ENCODE measurements at places on chromosomes 7 and 10.

GRCh38 chr7:7867846-7868571 lies 100.6 kb upstream of the GLCCI1 start:
- DNase-seq = no peak

GRCh38 chr10:4838743-4839142 lies 12.7 kb downstream of the AKR1E2 start:
- DNase-seq = no peak

DNA sequence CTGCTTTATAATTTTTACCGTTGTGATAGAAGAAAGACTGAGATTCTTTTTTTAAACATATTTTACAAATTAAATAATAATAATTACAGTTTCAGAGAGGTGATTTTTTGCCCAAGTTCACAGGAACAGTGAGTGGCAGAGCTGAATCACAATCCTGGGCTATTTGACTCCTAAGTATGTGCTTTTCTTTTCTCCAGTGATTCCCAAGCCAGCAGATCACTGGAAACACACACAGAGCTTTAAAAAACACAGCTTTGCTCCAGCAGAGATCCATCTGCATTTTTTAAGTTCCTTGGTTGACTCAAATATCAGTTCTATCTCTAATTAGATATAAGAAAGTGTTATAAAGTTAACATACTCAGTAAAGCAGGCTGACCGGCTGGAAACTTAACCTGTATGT lies 69.0 kb downstream of the AHR start:
- no peak for DNase-seq

DNA sequence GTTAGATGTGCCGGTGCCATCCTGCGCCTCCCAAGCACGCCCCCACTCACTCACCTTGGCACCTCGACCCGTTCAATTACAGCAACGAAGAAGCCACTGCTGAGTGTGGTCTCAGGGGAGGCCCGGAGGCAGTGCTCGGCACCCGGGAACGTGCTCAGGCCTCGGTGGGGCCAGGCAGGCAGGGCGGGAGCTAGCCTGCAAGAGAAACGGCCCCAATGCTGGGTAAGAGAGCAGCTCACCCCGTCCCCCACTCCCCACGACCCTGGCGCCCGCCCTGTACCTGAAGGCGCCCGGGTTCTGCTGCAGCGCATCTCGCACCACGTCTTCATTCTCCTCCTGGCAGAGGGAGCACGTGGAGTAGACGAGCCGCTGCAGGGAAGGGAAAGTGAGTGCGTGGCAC lies 5.1 kb downstream of the NSUN5 start:
- DNase-seq = no peak

DNA sequence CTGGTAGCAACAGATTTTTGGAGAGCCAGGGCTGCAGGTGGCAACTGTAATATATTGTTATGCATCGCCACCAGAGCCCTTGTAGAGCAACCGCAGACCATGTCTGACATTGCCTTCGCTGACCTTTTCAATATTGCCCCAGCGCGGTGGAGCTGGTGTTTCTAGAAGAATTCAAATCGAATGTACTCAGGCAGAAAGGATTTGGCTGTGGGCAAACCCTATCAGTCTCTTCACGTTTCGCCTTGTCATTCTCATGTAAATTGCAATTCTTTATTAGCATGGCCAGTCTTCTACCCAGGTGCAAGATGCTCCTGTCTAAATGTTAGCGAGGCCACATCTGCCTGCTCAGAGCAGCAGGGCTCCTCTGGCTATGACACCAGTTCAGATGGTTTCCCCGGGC lies 490.2 kb upstream of the AUTS2 start:
- no peak for DNase-seq

GRCh38 chr10:78634835-78635234 lies 433.9 kb upstream of the ZMIZ1 start:
- DNase-seq = no peak

GRCh38 chr7:151717415-151717814 lies 159.5 kb downstream of the PRKAG2 start:
- DNase-seq = no peak

DNA sequence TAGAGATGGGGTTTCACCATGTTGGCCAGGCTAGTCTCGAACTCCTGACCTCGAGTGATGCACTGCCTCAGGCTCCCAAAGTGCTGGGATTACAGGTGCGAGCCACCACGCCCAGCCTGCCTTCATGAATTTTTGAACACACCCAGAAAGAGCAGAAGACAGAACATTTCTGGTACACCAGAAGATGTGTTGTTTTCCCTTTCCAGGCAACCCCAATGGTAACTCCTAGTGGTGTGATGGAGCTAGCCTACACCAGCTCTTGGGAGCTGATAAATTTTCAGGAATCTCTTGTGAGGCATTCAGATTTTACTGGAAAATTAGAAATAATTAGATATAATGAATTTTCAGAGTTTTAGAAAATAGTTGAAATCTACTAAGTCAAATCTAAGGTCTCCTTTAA lies 904 bp upstream of the CCDC7 start:
- DNase-seq = no peak

DNA sequence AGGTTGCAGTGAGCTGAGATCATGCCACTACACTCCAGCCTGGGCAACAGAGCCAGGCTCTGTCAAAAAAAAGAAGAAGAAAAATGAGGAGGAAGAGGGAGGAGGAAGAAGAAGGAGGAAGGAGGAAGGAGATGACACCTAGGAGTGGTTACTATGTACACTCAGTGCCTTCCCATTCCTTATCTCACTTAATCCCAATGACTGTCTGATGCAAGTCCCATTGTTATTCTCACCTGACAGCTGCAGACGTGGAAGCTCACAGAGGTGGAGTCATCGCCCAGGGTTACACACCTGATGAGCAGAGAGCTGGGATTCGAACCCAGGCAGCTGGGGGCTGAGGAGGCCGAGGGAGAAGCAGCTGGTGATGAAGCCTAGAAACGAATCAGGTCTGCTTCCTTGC lies 258.8 kb downstream of the SNX10 start:
- DNase-seq = no peak

- no peak for DNase-seq
These were observed 2.3 kb downstream of the ZNF282 start for GRCh38 chr7:149197675-149198074.

DNA sequence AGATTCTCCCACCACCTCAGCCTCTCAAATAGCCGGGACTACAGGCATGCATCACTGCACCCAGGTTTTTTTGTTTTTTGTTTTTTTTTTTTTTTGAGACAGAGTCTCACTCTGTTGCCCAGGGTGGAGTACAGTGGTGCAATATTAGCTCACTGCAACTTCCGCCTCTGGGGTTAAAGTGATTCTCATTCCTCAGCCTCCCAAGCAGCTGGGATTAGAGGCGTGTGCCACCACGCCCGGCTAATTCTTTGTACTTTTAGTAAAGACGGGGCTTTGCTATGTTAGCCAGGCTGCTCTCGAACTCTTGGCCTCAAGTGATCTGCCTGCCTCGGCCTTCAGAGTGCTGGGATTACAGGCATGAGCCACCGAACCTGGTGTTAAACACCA lies 107.5 kb upstream of the KIF5B start:
- DNase-seq = no peak

DNA sequence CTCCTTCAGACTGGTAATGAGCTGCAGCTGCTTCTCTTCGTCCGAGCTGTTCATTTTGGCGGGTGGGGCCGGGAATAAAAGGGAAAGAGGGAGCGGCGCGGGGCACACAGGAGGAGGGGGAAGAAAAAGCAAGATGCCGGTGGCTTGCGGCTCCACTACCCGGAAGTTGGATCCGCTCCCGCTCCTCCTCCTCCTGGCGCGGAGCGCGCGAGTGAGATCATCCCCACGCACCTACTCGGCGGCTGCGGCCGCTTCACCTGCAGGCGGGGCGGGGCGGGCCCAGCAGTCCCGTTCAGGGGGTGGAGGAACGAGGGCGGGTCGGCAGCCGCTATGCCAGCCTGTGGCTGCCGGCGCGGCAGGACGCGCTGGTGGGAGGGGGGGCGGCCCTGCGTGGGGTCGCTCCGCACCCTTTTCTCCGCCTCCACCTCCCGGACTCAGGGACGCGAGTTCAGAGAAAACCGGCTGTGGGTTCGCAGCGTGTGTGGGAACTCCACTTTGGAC lies at the start of gene SHTN1:
SHTN1 (minus strand) TSS at position 162 of the 501 bp plus-strand sequence; CDS start at position 54, 108 bp downstream.
- DNase-seq = peak; percentile 42

- no peak for DNase-seq
These were observed 95.0 kb downstream of the DYNC1I1 start for GRCh38 chr7:95867309-95867708.

- DNase-seq = no peak
These were observed 136.5 kb upstream of the UNC5B start for GRCh38 chr10:71075759-71076472.

DNA sequence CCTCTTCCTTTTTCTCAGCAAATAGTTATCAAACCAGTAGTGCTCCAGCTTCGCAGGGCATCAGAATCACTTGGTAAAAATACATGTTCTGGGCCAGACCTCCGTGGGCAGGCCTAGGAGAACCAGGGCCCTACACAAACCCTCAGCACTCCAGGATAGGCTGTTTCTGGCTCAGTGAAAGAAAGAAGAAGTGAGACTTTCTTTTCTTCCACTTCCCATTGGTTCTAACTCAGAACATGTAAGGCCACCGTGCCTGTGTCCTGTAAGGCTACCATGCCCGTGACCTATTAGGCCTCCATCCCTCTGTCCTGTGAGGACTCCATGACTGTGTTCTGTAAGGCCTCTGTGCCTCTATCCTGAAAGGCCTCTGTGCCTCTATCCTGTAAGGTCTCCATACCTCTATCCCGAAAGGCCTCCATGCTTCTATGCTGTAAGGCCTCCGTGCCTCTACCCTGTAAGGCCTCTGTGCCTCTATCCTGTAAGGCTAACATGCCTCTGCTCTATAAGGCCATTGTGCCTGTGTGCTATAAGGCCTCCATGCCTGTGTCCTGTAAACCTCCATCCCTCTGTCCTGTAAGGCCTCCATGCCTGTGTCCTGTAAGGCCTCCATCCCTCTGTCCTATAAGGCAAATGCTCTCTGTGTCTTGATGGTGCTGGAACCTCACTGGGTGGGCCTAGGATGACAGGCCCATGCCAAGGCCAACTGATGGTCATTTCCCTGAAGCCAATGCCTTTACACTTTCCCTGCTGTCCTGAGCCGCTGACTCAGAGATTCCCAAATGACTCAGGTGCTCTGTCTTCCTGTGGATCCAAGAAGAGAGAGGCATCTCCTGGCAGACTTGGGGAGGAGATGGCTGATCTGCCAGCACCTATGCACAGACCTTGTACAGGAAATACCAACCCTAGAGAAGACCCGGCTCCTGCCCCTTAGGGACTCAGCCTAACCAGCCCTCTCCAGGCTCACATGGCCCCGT lies 96.6 kb upstream of the CACUL1 start:
- DNase-seq = no peak

DNA sequence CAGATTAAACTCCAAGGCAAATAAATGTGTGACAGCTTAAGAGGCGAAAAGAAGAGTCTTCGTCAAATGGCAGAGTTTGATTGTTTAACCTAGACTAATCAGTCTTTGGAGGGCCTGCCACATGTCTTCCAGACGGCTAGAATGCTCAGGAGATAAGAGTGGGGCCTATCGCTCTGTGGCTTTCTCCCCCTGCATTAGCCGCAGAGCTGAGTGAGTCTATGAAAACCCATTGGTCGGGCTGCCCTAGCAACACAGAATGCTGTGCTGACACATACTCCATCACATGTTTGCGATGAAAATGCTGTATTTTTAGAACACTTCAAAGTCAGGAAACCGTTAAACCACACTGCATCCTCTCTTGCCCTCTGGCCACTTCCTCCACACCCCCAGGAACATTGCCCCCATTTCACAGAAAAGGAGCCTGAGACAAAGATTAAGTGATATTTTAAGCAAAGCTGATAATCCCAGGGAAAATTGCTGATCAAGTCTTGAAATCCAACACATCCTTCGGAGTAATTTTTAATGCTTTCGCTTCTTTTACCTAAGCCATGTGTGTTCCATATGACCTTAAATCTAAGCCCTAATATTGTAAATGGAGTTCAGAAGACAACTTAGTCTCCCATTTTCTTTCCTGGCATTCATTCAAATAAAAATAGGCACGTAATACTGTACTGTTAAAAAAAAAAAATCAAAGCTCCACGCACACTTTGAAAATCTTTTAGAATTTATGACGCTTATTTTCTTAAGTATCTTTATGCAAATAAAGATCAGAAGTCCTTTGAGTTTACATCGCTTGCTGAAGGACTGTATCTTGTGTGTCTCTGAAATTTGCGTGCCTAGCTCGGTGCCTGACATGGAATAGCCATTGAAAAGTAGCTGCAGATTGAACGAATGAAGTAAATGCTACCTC lies 161.2 kb downstream of the CELF2 start:
- no peak for DNase-seq

GRCh38 chr7:3404501-3404900 lies 103.4 kb downstream of the SDK1 start:
- no peak for DNase-seq

DNA sequence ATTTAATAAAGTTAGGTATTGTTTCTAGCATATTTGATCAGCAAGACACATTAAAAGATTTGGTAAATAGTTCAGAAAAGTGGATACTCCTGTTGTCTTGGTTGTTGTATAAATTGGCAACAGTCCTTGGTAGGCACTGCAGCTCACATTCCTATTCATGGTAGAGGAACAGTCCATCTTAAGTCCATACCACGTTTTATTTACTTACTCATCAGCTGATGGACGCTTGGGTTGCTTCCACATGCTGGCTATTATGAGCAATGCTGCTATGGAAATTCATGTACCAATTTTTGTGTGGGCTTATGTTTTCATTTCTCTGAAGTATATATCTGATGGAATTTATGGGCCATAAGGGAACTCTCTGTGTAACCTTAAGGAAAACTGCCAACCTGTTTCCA lies 43.3 kb downstream of the C10orf120 start:
- no peak for DNase-seq

GRCh38 chr10:27618906-27619305 lies 114.8 kb downstream of the RAB18 start:
- DNase-seq = no peak

DNA sequence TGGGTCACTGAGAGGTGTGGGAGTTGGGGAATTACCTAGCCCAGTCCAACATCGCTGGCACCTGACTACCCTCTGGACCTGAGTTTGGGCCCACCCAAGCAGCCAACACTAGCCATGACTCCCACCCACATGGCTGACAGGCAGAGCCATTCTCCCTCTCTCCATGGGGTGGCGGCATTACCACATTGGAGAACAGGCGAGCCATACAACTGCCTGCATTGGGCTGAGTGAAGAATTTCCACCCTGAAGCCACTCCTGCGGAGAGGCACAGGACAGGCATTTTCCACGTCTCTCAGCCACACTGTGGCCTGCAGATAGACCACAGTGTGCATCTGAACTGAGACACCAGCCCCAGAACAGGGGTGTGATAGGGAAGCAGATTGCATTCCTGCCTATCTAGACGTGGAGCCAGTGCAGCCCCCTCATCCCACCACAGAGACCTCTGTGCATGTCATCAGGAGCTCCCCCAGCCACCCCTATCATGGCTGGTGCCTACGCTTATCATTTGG lies 58.2 kb upstream of the ANTXRL start:
- DNase-seq = peak; percentile 0

GRCh38 chr10:56823849-56824248 lies 462.8 kb upstream of the ZWINT start:
- no peak for DNase-seq

- no peak for DNase-seq
These were observed 18.2 kb downstream of the NT5C3A start for GRCh38 chr7:33044401-33044718.

DNA sequence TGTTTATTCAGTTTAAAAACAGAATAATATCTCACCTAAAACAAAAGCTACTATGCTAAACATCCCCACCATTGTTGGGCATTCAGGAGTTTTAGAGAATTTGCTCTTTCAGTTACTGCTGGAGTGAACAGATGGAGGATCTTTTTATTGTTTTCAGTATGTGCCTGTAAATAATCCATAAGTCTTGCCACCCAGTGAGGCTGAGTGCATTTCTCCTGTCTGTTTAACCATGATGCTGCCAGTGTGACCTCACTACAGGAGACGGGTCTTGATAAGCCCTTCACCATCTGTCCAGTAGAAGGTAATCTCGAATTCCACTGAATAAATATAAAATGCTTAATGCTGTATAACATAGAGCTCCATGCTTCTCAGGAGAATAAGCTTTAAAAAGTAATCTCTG lies 430.9 kb downstream of the POM121L12 start:
- no peak for DNase-seq

All from NCI-H1930 (cell line).